T-helper 22 cell (primary cell): ENCODE measurements at places on chromosomes 4 and X.

- no peak for DNase-seq
These were observed 66.2 kb downstream of the IL15 start for GRCh38 chr4:141702472-141703182.

DNA sequence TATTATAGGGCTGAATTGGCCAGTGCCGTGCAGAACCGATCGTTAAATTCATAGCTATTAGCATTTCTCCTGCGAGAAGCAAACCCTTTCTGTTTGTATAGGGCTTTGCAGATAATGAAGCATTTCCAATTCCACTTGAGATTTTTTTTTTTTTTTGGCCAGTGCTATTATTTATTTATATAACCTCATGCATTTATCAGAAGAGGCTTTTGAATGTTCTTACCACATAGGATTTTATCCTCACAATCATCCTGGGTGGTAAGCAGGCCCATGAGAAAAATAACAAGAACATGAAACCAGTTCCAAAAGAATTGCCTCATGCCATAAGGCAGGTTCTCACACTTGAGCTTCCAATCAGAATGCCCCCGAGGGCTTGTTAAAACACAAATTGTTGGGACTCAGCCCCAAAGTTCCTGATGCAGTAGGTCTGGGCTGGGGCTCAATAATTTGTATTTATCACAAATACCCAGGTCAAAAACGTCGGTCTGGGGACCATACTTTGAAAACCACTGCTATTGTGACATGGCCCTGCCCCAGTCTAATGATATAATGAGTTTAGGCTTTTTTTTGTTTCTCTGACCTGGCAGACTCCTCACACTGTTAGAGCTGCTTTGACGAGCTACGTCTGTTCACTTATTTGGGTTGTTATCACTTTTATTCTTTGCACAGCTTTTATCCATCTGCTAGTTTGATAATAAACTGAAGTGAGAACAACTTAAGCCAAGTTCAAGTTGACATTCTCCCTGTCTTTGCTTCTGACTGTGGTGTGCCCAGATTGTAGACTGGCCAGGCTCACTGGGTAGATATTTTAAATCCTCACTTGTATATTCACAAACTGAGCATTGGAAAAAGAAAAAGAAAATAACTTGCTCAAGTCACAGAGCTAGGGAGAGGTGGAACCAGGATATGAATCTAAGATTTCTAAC, 20.1 kb downstream of the SUPT20HL1 start:
- no peak for DNase-seq

DNA sequence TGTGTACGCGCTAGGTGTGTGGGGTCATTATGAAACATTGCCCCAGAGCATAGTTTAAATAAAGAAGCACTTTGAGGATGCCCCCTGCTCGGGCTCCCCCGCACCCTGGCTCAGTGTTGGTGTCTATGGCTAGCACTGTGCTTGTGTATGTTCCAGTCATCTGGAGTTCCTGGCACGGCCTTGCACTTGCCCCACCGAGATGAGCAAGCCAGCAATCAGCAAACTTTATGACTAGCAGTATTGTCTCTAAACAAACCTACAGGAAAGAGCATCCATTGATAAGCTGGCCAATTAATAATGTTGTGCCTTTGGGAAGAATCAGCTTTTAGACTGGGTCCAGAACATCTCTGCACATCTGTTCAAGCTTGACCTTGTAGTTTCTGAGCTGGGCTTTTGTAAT, 707 bp upstream of the SHROOM4 start:
- no peak for DNase-seq

DNA sequence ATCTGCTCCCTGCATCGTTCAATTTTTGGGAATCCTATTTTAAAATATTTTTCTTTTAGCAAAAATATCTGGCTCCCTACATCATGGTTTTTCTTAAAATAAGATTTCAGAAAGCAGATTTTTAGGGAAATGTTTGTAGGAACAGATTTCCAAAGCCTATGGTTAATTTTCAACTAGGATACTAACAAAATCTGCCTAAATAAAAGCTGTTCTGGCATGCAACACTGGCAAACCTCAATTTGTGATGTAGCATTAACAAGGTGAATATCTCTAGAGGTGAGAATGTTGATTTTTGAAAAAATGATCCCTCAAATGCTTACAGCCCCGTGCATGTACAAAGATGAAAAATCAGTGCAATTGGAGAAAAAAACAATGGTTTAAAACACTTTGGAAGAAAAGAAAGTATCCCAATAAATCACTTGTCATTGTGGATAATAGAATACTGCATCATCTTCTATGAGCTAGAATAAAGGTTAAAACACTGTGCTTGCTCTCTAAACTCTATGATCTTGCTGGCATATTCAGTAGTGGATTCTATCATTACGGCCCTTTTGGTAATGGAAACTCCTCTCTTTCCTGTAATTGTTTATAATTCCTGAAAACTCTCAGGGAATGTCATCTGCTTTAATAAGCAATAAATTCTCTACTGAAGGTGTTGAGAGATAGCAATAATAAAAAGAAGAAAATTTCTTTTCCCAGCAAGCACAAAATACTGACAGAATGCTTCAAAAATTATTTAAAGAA, 97.6 kb downstream of the C4orf33 start:
- DNase-seq, result no peak

- DNase-seq, result no peak
These were observed 59.3 kb downstream of the PSAPL1 start for GRCh38 chr4:7375427-7375826.

DNA sequence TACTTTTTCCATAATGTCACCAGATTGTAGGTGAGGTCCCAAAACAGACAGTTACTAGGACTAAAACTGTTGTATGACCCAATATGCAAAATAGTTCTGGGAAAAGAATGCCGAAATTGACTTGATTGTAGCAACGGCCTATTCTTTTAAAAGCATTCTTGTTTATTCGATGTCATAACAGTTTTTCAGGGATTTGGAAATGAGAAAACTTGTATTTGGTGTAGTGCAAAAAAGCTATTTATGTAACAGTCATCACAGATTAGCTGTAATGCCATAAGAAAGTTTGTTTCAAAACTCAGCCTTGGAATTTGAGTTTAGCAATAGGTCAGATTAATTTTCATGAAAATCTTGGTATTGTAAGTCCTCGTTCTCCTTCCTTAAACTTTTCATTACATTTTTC, 69.2 kb upstream of the DIAPH2 start:
- DNase-seq, result no peak

DNA sequence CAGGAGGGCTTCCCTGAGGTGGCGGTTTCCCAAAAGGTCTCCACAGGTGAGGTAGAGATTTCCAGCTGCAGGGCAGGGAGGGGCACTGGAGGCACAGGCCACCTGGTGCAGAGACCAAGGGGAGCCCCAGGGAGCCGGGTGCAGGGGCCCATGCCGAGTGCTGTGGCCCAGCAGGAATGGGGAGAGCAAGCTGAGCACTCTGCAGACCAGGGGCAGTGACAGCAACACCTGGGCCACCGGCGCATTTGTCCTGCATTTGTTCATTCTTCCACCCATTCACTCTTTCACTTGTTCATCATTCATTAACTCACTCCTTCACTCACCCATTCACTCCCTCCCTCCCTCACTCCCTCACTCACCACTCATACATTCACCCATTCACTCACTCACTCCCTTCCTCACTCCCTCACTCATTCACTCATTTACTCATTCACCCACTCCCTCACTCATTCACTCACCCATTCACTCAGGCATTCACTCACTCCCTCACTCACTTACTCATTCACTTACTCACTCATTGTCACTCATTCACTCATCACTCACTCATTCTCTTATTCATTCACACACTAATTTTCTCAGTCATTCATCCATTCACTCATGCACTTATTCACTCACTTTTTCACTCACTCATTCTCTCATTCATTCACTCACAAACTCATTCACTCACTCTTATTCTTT, 16.3 kb downstream of the CPZ start:
- DNase-seq, result no peak
